ENCODE measurements at places on chromosomes 7 and 10. TPM values are rescaled to one million over a fixed set of nuclear protein-coding genes. Genes with fewer than 3 reads are reported as not detected.

IL2RA gene
- total RNA-seq = not detected

SSC4D gene
- 0.46 TPM for total RNA-seq

SBDS gene
- total RNA-seq = 86.5 TPM

SUN3 gene
- total RNA-seq = not detected

PAX2 gene
- total RNA-seq = not detected

OPALIN gene
- total RNA-seq = not detected

Data from endothelial cell of umbilical vein (primary cell).